Natural killer cell treated with Interleukin-12 subunit alpha and Interleukin-12 subunit beta and Interleukin-15 and Interleukin-18, amount 100 ng/mL, for 72 hours (primary cell): ENCODE measurements at places on chromosomes 5 and 9. TPM values are rescaled to one million over a fixed set of nuclear protein-coding genes. Genes with fewer than 3 reads are reported as not detected.

- peaks cover 15% of the 10 kb centered on the region for H3K36me3 ChIP-seq
- no peak overlapping the region for H3K4me3 ChIP-seq
- H3K27ac ChIP-seq = no peak overlapping the region
- no peaks in the 10 kb centered on the region for H3K27me3 ChIP-seq
- DNase-seq = no peak
Measured at GRCh38 chr5:77437194-77437593, 54.9 kb downstream of the WDR41 start.

DNA sequence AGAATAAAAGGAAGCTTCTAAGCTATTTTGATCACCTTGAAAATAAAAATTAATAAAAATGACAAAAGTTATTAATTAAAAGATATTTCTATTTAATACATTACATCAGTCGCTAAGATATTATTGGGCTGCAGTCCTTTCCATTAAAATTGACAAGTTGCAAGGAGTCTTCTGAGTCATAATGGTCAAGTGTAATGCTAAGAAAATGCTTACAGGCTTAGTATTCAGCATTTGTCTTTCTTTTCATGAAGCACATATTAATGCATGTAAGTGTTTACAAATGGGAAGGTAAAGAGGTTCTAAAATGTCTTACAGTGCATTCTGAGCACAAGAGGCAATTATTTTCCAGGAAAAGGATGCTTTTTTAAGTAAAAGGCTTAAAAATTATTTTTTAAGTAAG is 17.3 kb downstream of the SPINK9 start:
- no peaks in the 10 kb centered on the region for H3K36me3 ChIP-seq
- H3K4me1 ChIP-seq = no peaks in the 10 kb centered on the region
- no peak overlapping the region for H3K27ac ChIP-seq

- H3K36me3 ChIP-seq = no peaks in the 10 kb centered on the region
- peaks cover 59% of the 10 kb centered on the region for H3K27me3 ChIP-seq
- no peak overlapping the region for H3K27ac ChIP-seq
Measured at GRCh38 chr5:175384724-175385552, 59.0 kb downstream of the DRD1 start.

DNA sequence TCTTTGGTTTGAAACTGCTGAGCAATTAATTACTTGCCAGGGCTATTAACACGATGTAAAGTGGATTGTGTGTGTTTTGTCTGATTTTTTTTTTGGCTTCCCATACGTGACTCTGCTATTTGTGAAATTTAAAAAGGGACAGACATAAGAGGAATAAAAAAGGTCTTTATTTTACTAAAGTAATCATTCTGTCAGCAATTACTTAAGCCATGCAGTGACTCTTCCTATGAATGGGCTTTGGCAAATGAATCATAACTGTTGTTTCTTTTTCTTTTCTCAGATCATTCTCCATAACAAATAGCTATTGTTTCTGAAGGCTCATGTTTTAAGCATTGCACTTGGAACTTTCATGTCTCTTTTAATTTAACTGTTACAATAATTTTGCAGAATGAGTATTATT is 461.3 kb upstream of the RORB start:
- peaks cover 10% of the 10 kb centered on the region for H3K36me3 ChIP-seq
- peak overlapping the region; percentile 60 for H3K4me3 ChIP-seq
- peak overlapping the region; percentile 99 for H3K27ac ChIP-seq
- DNase-seq = no peak

The SFXN1 gene
- total RNA-seq = 225 TPM

DNA sequence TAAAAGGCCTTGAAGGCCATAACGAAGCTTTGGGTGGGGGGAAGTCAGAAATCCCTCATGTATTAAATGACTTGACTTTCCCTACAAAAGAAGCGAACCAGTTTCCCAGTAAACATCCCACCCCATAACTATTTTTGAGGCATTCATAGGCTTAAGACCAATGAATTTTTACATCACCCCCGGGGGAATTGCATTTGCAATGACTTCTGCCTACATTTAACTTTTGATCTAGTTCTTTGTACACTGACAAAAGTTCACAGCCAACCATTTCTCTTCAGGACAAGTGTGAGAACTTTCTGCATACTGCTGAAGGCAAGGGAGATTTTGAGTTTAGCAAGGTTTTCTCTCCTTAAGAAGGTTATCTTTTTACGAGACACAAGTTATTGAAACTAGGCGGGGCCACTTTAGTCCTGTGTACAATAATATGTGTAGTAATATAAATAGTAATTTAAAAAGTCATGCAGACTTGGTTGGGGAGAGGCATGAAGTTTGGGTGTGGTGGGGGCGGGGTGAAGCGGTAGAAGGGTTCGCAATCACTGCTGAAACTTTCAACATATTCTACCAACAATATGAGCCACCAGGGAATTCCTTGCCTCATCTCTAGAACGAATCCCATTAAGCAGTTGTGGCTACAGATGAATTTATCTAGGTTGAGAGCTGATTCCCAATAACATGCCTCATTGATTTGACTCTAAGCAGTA is 2.5 kb downstream of the TJP2 start:
- peaks cover 2% of the 10 kb centered on the region for H3K27me3 ChIP-seq
- H3K4me1 ChIP-seq = peaks cover 25% of the 10 kb centered on the region
- no peak overlapping the region for H3K4me3 ChIP-seq
- H3K36me3 ChIP-seq = no peaks in the 10 kb centered on the region

- peaks cover 7% of the 10 kb centered on the region for H3K36me3 ChIP-seq
- H3K4me3 ChIP-seq = no peak overlapping the region
- no peaks in the 10 kb centered on the region for H3K4me1 ChIP-seq
- peaks cover 7% of the 10 kb centered on the region for H3K27me3 ChIP-seq
Measured at GRCh38 chr5:142512043-142513042, 173.5 kb downstream of the FGF1 start.

GRCh38 chr9:100669968-100670367 is 92.1 kb downstream of the CAVIN4 start:
- H3K4me1 ChIP-seq = no peaks in the 10 kb centered on the region
- H3K27ac ChIP-seq = no peak overlapping the region
- no peak overlapping the region for H3K4me3 ChIP-seq
- H3K36me3 ChIP-seq = no peaks in the 10 kb centered on the region

The IL5 gene
- 7.2 TPM for total RNA-seq

The ALDH1A1 gene
- not detected for total RNA-seq

The CDH9 gene
- total RNA-seq = not detected

DNA sequence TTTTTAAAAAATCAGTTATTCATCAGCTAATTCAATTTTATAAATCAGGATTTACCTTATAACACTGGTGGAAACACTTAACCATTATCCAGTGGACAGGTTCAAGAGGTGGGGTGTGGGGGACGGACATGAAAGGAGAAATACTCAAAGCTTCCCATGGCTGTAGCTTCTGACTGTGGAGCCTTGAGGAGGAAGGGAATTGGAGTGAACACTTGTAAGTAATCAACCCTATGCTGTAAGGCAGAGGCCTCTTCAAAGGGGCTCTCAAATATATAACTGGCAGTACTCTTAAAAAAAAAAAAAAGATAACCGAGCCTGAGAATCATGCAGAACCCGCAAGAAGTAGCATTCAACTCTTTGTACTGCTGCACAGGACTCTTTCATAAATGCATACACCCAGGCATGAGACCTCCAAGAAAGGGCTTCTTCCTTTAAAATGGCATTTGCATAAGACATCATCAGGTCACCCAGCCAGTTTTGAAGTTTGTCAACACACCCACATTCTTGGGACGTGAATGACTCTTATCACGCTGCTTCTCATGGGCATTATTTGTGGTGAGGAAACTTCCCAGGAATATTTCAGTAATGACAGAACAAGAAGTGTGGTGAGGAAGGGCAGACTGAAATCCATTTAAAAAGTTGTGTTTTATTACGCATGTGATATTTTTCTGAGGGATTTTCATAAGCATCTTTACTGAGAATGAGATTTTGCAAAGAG is 8.1 kb downstream of the OSMR start:
- H3K4me3 ChIP-seq = no peak overlapping the region
- H3K4me1 ChIP-seq = no peaks in the 10 kb centered on the region
- H3K27me3 ChIP-seq = peaks cover 23% of the 10 kb centered on the region
- no peak for DNase-seq
- H3K36me3 ChIP-seq = peaks cover 6% of the 10 kb centered on the region
- H3K27ac ChIP-seq = no peak overlapping the region

The SERF1A gene
- 11.3 TPM for total RNA-seq

- H3K27ac ChIP-seq = no peak overlapping the region
- no peak for DNase-seq
- H3K27me3 ChIP-seq = peaks cover 19% of the 10 kb centered on the region
- no peaks in the 10 kb centered on the region for H3K4me1 ChIP-seq
Measured at GRCh38 chr5:67992923-67993322, 222.6 kb upstream of the PIK3R1 start.

The FOXD4 gene
- total RNA-seq = 0.21 TPM

The SH3TC2 gene
- total RNA-seq = not detected

The OBP2B gene
- not detected for total RNA-seq

GRCh38 chr9:136201609-136202453 is 3.1 kb downstream of the LHX3 start:
- H3K4me3 ChIP-seq = no peak overlapping the region
- H3K27ac ChIP-seq = no peak overlapping the region
- peaks cover 12% of the 10 kb centered on the region for H3K27me3 ChIP-seq
- H3K36me3 ChIP-seq = no peaks in the 10 kb centered on the region
- no peak for DNase-seq
- peaks cover 3% of the 10 kb centered on the region for H3K4me1 ChIP-seq

DNA sequence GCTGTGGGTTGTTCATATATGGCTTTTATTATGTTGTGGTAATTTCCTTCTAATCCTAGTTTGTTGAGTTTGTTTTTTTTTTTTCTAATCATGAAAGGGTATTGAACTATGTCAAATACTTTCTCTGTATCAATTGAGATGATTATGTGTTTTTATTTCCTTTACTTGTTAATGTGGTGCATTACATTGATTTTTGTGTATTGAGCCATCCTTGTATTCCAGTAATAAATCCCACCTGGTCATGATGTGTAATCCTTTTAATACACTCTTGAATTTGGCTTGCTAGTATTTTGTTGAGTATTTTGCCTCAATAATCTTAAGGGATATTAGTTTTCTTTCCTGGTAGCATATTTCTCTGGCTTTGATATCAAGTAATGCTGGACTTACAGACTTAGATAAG is 13.1 kb upstream of the ERCC6L2 start:
- peaks cover 17% of the 10 kb centered on the region for H3K4me1 ChIP-seq
- H3K4me3 ChIP-seq = no peak overlapping the region
- DNase-seq = no peak
- peaks cover 22% of the 10 kb centered on the region for H3K36me3 ChIP-seq

The C5orf58 gene
- total RNA-seq = not detected

The SPARC gene
- total RNA-seq = not detected
